Stimulated activated CD4-positive, alpha-beta T cell treated with anti-CD3 and anti-CD28 coated beads, Interleukin-12 subunit alpha, Interleukin-12 subunit beta, amount 100 ng/mL, for 48 hours (primary cell): ENCODE measurements at places on chromosomes 5 and 9.
A peak's percentile ranks its signal among the peaks of the same experiment; 100 is the strongest.

DNA sequence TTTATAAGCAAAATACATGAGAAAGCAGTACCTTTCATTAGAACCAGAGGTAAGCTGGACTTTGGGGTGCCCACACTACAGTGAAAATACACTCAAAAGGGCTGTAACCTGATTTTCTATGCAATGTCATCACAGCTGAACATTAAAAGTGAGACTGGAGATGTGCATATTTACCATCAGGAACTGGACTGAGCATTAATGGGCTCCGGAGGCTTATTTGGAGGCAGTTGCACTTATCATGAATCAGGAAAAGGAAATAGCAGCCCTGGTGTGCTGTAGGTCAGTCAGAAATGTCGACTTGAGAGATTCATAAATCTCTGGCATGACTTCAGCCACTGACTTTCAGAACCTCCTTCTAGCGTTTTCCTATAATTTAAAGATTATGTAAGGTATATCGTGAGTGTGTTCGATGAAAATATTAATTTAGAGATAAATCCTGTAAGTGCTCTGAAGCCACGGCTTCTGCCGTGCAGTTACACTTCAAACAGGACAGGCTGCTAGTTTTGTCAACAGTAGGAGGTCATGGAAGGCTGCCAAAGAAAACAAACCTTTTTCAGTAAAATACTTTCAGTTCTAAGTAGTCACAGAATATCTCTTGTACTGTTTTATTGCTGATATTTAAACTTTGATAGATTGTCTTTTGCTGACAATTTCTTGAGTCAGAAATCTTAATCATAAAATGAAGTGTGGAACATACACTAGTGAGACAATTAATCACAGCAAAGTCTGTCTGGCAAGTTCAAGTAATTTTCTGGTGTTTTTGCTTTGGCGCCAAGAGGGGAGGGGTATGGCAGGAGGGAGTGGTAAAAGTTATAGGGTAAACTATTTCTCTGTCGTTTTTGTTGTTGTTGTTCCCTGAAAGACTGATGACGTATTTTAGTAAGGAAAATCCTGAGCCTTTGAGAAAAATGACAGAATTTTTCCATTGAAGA lies 939.7 kb downstream of the NR2F1-AS1 start:
- no peak for DNase-seq

GRCh38 chr9:19102181-19102630 lies 498 bp downstream of the HAUS6 start:
- no peak for DNase-seq

- no peak for DNase-seq
Observed at GRCh38 chr9:84294241-84294950, 46.2 kb downstream of the SLC28A3 start.

DNA sequence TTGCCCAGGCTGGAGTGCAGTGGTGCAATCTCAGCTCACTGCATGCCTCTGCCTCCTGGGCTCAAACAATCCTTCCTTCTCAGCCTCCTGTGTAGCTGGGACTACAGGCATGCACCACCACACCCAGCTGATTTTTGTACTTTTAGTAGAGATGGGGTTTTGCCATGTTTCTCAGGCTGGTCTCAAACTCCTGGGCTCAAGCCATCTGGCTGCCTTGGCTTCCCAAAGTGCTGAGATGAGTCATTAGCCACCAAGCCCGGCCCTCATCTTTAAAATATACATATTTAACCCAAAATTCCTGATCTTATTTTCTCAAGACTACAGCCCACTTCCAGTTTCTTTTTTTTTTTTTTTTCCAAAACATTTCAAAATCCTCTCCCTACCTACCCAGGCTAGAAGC lies 31.7 kb upstream of the MINAR2 start:
- no peak for DNase-seq

GRCh38 chr5:38364825-38365224 lies 106.5 kb downstream of the EGFLAM start:
- no peak for DNase-seq

DNA sequence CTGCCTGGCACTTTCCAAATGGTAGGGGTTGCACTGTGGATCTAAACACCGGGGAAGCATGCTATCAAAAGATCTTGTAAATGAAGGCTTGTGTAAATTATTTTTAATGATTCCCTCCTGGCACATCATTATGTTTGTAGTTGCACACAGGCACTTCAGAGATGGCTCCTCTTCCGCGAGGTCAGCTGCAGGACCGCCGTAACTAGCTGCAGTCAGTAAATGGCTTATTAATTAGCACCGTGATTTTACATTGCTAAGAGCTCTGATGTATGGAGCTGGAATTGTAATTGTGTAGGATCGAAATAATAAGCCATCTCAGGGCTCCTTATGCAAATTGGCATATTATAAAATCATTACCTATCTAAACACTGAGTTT lies 397.6 kb upstream of the IRX1 start:
- no peak for DNase-seq

DNA sequence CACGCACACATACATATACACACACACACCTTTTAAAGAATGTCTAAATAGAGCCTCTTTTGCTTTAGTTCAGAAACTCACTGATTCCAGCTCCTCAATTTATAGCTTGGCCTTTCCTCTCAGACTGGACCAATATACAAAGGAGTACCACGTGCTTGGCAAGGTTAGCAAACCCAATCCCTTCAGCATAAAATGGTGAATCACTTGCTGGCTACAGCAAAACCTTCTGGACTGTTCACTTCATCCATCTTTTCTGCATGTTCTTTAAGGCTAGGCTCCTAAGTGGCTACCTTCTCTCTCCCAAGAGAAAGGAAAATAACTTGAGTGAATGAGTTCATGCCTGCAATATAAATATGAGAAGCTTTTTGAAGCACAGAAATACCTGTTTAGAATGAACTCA lies 109.7 kb downstream of the LPAR1 start:
- DNase-seq, result no peak

DNA sequence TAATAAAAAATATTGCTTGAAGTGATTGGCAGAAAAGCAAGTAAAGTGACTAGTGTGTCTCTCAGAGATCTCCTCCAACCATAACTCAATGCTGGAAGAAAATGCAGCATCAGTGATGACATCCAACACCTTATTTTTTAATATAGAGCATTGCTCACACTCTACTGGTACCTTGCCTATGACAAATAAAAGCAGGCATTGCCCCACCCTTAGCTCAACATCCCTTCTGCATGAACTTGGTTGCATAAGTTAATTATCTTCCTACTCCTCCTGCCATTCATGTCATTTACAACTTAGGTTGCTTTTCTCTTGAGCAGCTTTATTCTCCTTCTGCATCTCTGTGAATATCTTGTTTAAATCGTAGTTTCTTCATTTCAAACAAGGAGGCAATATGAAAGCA lies 41.2 kb downstream of the FEM1C start:
- no peak for DNase-seq

GRCh38 chr9:113719919-113720318 lies 156.2 kb upstream of the ZNF618 start:
- DNase-seq, result no peak

DNA sequence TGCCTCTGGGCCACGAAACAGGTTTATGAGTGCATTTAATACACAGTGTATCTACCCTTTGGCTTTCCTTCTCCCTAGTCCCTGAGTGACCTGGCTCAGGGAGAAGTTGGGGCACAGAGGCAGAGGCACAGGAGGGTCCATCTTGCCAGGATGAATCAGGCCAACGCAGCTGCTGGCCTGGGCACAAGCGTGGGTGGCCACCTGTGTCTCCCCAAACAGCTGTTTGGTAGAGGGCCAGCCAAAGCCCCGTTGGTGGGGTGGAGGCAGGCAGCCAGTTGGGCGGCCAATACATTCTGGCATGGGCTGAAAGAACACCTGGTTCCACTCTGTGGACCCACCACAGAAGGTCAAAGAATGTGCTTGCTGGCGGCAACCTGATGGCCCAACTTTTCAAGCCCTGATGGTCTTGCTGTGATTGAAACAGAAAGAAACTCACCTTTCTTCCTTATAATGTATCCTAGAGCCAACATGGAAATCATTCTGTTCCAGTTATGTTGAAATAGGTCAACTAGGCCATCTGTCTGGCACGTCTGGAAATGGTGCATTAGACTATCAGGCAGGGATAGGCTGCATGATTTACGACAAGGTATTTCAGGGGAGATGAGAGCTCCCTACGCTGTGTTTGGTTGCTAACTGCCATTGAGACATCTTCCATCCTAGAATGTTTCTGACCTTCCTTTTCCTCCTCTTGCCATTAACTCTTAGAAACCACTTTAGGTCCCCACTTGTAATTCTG lies 337.4 kb downstream of the ADAMTS6 start:
- no peak for DNase-seq

- DNase-seq, result no peak
Observed at GRCh38 chr5:17305964-17306725, 88.7 kb downstream of the BASP1 start.

- no peak for DNase-seq
Observed at GRCh38 chr5:128516978-128517377, 21.1 kb downstream of the FBN2 start.

DNA sequence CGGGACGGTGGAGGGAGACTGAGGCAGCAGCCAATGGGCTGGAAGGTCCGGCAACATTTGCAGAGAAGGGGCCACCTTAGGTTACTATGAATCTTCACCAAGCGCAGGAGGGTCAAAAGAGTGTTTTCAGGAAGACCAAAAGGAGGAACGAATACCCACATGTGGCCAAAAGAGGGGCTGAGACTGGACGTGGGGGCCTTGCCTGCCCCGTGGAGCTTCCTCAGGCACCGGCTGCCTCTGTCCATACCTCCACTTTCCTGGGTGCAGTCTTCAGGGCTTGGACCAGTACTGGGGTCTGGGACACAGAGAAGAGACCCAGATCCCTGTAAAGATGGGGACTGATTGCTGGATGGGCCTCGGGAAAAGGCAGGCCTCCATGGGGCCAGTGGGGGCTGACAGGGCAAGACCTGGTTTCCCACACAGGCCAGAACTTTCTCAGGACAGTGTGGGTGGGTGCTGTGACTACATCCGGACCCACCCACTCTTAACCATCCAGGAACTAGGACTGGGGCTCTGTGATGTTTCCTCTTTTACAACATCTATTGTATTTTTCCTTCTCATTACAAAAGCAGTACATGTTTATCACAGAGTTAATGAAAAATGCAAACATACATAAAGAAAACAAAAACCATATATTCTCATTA lies 294.7 kb downstream of the ZSWIM6 start:
- no peak for DNase-seq

GRCh38 chr5:107680799-107681198 lies 10.1 kb upstream of the EFNA5 start:
- no peak for DNase-seq

DNA sequence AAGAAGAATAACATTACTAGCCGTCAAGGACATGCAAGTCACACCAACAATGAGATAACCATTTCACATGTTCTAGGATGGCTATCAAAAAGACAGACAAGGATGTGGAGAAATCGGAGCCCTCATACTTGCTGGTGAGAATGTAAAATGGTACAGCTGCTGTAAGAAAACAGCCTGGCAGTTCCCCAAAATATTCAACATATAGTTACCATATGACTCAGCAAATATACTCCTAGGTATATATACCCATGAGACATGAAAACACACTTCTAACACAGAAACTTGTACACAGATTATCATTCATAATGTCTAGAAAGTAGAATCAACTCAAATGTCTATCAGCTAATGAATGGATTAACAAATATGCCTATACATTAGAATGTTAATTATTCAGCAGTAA lies 105.4 kb upstream of the PCAT7 start:
- no peak for DNase-seq

GRCh38 chr5:34542818-34543217 lies 113.3 kb upstream of the RAI14 start:
- DNase-seq, result no peak

GRCh38 chr9:69295872-69296552 lies 29.0 kb upstream of the ENTREP1 start:
- DNase-seq, result no peak

- DNase-seq, result peak; percentile 3
Observed at GRCh38 chr9:98255061-98255577, 330 bp downstream of the TBC1D2 start.

DNA sequence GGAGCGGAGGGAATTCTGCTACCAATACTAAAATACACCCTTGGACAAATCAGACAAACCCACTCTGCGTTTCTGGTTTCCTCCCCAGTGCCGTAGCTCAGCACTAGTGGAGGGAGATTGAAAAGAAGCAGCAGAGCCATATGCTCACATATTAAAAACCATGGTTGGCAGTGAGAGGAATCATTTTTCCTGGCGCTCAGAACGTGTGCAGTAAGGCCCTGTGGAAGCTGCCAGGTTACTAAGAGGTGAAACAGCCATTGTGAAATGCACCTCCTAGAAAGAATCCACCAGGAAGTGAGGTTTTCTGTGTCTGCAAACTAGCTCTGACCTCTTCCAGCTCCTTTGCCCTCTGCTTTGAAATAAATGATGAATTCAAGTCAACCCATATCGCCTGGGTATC lies 177.2 kb downstream of the ERCC6L2 start:
- no peak for DNase-seq

- DNase-seq, result peak; percentile 7
Observed at GRCh38 chr9:68844631-68845612, 139.9 kb downstream of the PIP5K1B start.

- DNase-seq, result no peak
Observed at GRCh38 chr5:178304761-178305645, 72.4 kb upstream of the PHYKPL start.

DNA sequence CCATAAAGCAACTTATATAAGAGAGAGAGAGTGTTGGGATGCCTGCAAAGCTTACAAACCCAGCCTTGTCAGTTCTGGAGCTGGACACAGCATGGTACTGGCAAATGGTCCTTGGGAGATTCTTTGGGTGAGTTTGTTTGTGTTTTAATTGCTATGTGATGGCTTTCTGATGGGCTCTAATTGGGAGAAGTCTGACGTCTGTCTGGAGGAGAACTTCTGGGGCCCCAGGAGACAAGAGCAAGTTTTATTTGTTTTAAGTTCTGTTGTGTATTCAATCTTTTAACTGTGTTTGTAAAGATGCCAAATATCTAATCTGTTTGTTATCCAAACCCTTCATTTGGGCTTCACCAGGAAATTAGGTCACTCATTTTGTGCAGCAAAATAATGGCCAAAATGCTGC lies 50.3 kb upstream of the AFAP1L1 start:
- no peak for DNase-seq

DNA sequence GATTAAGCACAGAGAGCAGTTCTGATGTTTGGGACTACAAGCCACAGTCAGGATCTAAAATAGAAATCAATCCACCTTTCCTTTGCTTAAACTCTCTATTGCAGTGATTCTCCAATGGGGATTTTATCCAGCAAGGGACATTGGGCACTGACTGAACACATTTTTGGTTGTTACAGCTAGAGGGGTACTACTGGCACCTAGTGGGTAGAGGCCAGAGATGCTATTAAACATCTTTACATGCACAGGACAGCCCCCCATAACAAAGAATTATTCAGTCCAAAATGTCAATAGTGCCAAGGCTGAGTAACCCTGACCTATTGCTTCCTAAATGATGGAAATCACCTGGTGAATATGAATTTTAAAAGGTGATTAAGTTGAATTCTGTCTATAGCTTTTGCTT lies 12.0 kb downstream of the ZNF622 start:
- no peak for DNase-seq

- no peak for DNase-seq
Observed at GRCh38 chr9:7671847-7672246, 127.7 kb downstream of the DMAC1 start.
